Hematopoietic multipotent progenitor cell treated with erythropoietin and hydrocortisone succinate and interleukin-3 and kit ligand, for 17 days (in vitro differentiated cells): ENCODE measurements at places on chromosomes 11 and 22.

DNA sequence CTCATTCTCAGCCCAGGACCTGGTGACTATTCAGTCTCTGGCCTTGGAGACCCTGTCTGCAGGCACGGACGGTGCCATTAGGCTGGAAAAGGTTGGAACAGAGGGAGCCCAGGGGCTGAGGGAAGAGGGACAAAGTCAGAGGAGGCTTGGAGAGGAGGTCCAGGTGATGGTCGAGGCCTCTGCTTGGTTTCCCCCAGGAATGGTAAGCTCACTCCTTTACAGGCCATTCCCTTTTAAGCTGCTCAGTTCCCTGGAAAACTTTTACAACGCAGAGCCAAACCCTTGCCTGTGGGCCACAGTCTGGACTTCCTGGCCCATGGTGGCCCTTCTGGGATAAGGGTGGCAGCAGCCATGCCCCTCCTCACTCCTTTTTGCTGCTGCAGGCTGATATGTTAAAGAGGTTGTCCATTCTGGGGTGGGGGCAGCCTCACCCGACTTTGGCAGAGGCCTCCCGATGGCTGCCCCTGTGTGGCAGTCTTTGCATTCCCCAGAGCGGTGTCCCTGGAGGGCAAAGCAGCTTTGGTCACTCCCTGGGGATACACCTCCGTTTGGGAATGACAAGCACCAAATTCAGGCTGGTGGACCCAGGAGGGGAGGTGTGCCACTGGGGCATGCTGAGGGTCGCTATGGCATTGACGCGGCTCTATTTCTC, 34.0 kb upstream of the RFPL3 start:
- DNase-seq: no peak

DNA sequence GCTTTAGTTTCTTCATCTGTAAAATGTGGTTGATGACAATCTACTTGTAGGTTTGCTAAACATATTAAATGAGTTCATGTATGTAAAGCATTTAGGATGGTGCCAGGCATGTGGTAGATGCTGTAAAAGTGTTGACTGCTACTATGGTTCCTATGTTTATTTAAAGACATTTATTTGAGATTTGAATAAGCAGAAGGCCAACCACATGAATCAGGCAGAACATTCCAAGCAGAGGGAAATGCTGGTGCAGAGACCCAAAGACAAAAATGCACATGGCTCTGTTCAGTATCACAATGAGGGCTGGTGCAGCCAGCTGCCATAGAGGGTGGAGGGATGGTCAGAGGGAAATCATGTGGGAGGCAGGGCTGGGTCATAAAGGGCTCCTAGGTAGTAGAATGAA, 156.2 kb upstream of the PDGFD start:
- DNase-seq: no peak

GRCh38 chr11:43697679-43698078, 17.1 kb downstream of the HSD17B12 start:
- no peak for DNase-seq

DNA sequence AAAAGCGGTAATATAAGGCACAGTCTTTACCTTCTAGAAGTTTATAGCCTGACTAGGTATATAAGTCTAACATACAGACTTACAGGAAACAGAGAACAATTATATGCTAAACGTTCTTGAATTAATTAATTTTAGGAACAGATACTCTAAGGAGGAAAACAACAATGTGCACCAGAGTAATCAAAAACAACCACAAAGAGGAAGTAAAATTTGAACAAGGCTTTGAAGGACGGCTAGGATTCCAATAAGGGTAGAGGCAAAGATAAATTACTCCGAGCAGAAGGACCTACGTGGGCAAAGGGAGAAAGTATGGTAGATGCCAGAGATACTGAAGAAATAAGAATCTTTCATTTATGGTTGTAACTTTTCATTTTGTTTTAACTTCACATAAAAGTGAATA, 54.4 kb downstream of the ENTHD1 start:
- no peak for DNase-seq

DNA sequence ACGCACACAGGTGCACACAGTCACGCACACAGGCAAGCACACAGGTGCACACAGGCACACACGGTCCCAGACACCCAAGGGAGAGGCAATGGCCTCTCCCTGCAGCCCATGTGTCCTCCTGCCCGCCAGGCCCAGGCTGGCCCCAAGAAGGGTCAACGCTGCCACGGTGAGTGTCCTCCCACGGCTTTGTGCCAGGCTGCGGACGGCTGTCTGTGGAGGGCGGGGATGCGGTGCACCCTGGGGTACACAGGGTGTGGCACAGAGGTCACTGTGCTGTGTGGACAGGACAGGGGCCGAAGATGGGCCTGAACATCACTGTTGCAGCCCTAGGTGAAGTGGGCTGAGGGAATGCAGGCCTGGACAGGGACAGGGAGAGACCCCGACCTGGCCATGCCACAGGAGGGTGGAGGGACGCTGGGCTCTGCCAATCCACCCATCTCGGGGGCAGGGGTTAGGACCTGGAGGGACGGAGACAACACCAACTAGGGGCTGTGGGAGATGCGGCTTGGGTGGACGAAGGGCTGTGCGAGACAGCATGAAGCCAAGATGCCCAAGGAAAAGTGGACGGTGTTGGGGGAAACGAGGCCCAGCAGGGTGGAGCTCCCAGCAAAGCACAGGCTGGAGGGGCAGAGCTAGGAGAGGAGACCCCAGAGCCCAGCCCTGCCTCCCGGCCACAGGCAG, 523.8 kb downstream of the BRD1 start:
- no peak for DNase-seq

DNA sequence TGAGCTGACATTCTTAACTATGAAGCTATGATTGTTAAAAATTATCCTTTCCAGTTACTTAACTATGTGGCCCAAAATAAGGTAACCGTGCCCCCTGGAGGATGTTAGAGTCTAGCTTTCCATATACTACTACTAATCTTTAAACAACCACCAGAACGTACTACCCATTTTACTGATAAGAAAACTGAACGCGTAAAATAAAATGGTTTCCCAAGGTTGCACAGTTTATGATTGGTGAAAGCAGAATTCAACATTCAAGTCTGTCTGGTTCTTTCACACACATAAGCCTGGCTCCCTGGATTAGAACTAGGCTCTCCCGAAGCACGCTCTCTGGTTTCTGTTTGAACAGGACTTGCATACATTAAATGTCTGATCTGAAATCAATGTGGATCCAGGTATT, 437.8 kb upstream of the CCDC90B start:
- no peak for DNase-seq

- no peak for DNase-seq
Observed at GRCh38 chr11:101128571-101129202, 926 bp downstream of the PGR start.

DNA sequence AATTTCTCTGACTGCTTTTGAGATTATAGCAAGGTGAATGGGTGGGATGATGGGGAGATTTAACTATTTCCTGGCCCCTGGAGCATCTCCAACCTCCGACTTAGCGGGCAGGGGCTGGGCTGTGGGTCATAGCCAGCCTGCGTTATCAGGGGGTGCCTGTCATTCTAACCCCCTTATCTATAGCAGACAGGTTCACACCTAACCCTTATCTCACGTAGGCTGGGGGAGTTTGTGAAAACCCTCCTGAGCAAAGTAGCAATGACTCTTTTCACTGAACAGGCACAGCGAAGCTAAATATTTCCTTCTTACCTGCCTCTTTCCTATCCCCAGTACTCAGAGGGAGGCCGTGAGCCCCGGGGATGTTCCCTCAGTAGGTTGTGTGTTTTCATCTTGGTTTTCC, 511.4 kb upstream of the B3GAT1 start:
- no peak for DNase-seq
